Fibroblast of pulmonary artery (primary cell): ENCODE measurements at places on chromosomes 12 and 14.
A peak's percentile ranks its signal among the peaks of the same experiment; 100 is the strongest.

DNA sequence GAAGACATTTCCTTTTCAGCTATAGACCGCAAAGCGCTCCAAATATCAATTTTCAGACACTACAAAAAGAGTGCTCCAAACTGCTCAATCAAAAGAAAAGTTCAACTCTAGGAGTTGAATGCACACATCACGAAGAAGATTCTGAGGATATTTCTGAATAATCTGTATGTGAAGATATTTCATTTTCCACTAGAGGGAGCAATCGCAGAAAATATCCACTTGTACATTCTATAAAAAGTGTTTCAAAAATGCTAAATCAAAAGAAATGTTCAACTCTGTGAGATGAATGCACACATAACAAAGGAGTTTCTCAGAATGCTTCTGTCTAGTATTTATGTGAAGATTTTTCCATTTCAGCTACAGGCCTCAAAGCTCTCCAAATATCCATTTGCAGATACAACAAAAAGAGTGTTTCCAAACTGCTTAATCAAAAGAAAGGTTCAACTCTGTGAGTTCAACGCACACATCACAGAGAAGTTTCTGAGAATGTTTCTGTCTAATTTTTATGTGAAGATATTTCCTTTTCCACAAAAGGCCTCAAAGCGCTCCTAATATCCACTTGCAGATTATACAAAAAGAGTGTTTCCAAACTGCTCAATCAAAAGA, 643.8 kb upstream of the ALG10B start:
- DNase-seq, result peak; percentile 1

- no peak for DNase-seq
These were observed 14.8 kb upstream of the SERPINA12 start for GRCh38 chr14:94524093-94524492.

- DNase-seq, result no peak
These were observed 86.7 kb downstream of the LRP6 start for GRCh38 chr12:12180136-12180535.

- no peak for DNase-seq
These were observed 54.8 kb downstream of the WNK1 start for GRCh38 chr12:807041-807735.

- DNase-seq, result no peak
These were observed 168.3 kb downstream of the PAWR start for GRCh38 chr12:79522257-79522988.

DNA sequence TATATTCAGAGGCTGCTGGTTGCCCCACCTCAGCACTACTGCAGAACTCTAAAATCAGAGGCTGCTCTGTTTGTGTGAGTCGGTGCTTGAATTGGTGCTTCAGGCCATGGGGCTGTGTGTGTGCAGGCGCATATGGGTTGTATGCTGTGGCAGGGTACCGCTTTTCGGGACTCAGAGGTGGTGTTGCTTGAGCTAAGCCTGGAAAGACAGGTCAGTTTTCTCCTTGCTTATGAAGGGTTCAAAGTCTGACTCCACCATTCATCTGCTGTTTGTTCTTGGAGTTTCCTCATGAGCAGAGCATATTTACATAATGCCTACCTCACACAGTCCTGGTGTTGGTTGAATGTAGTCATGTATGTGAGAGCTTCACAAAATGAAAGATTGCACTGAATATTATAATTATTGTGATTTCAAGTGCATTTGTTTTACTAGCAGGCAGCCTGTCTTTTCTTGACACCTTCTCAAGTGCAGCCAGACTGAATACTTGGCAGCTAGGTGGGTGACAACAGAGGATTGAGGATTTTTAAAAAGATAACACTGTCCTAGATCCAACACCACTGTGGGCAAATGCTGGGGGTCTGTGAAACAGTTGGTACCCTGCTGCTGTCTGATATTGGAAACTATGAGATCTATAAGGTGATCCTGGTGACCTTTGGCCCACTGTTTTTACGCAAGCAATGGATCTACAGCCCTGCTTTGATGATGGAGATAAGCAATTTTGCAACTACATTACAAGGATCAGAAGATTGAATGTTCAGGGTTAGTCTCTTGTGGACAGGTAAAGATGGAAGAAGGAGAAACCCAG, 1.0 kb upstream of the ANG start:
- no peak for DNase-seq

DNA sequence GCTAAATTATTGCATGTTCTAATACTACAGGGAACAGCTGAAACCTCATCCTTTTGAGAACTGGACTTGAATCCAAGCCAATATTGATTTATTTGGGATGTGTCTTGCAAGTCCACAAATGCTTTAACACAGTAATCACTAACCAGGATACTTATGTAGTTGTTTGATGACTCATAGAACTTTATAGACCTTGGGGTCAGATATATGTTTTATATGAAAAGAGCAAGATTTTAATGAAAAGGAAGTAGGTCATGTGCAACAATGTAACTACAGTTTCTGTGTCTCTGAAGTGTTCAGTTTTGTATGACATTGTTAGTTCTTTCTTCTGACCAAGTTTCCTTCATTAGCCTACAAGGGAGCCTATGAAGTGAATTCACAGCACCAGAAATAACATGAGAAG, 352.0 kb downstream of the ZFP36L1 start:
- no peak for DNase-seq

- DNase-seq, result no peak
These were observed 104.9 kb downstream of the PDZRN4 start for GRCh38 chr12:41293011-41293410.
